ENCODE measurements at places on chromosomes 3 and 15.

GRCh38 chr3:12750223-12750622 lies 8.8 kb downstream of the TMEM40 start:
- no peak for DNase-seq

- no peak for DNase-seq
Measured at GRCh38 chr15:57090496-57090859, 172.0 kb downstream of the TCF12 start.

GRCh38 chr3:129052675-129053074 lies 7.9 kb upstream of the GP9 start:
- DNase-seq, result no peak

GRCh38 chr3:106343811-106344210 lies 475.0 kb upstream of the CBLB start:
- no peak for DNase-seq

GRCh38 chr3:23671851-23672589 lies 133.7 kb upstream of the UBE2E1 start:
- DNase-seq, result no peak

DNA sequence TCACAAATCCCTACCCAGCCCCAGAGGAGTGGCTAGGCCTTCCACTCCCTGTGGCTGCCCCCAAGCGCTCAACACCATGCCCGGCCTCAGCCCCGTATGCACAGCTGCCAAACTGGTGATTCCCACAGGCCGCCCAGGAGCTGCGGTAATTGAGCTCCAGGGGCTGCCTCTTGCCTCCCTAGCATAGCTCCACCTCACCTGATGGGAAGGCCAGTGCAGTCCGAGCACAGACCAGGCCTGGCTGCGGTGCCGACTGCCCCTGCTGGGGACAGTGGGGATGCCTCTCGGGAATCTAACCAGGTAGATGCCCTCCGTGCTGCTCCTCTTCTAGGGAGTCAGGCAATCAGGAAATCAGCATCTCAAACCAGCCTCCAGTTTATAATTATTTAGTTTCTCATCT lies 25.9 kb downstream of the SCN5A start:
- DNase-seq, result no peak

DNA sequence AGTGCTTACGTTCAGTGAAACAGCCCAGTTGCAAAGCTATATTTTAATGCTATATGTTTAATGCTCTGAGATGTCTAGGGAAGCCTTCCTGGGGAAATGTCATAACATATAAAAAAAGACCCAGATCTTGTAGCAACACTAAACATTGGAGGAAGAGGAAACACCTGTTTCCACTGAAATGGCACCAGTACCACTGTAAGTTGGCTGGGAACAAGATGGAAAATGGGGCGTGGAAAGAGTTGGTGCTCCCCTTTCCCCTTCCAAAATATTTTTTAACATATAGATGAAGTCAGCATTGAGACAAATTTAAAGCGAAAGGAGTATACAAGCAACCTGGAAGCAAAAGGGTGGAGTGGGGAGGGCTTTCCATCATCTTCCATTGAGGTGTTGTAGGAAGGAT lies 289.9 kb upstream of the COL8A1 start:
- DNase-seq, result no peak

DNA sequence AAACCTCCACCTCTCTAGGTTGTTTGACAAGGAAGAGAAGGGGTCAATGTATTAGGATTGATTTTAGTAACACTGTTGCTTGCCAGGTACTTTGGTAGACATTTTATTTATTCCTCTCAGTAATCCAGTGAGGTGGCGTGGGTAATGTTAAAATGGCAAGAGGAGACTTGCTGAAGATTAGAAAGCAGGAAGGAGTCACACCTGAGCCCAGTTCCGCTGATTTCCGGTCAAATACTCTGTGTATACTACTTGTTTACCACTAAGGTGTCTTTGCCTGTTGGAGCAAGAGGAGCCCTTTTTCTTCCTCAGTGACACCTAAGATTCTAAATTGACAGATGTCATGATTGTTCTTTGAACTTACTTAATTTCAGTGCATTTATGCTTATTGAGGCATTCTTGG lies 1.7 kb downstream of the OXNAD1 start:
- peak; percentile 76 for DNase-seq

DNA sequence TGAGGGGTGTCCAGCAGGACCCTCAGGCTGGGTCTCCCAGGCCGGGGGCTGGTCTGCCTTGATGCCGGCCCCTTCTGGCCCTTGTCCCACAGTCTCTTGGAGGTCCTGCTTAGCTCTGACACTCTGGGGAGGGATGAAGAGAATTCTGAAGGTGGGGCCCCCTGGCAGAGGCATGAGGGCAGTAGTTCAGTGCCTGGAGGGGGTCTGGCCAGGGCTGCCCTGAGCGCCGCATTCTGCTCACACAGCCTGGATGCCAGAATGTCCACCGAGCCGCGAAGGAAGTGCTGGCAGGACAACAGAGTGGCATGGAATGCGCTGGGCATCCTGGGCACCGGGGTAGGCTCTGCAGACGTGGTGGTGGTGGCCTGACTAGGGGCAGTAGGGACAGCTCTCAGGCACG lies 55.5 kb downstream of the SMAD6 start:
- no peak for DNase-seq

- DNase-seq, result no peak
Measured at GRCh38 chr15:58793862-58794261, 22.8 kb downstream of the MINDY2 start.

- DNase-seq, result no peak
Measured at GRCh38 chr3:43597961-43598360, 23.9 kb downstream of the ANO10 start.

DNA sequence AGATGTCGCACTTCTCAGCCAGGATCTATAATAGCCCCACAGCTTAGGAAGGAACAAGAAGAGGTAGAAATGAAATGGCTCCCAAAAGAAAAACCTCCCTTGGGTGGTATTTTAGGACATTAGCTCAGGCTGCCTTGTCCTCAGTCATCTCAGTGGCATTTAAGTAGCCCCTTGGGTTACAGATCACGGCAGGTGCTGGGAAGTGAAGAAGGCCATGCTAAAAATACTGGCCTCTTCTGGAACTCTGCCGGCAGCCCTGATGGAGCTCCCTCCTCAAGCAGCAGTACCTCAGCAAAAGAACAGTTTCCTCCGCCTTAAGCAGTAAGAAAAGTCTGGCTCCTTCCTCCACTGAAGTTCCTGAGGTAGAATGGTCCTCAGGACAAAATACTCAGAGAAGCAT lies 7.3 kb upstream of the TPM1 start:
- no peak for DNase-seq

- no peak for DNase-seq
Measured at GRCh38 chr15:43908516-43909050, 81.8 kb downstream of the WDR76 start.

- DNase-seq, result no peak
Measured at GRCh38 chr3:46660003-46660402, 33.5 kb downstream of the ALS2CL start.

DNA sequence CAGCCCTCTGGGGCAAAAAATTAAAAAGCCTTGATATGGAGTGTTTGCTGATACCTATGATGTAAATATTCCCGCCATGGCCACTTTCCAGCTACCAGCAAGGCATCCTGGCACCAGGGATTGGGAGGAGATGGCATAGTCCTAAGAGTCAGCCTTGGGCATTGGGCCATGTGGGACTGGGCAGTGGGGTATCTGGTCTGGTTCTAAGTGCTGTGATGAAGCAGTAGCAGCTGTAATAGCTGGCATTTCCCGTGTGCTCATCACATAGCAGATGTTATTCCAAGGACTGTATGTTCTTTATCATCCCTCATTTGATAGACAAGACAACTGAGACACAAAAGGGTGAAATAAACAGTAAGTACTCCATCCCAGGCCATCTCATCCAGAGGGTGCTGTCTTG lies 6.9 kb upstream of the SACM1L start:
- no peak for DNase-seq

DNA sequence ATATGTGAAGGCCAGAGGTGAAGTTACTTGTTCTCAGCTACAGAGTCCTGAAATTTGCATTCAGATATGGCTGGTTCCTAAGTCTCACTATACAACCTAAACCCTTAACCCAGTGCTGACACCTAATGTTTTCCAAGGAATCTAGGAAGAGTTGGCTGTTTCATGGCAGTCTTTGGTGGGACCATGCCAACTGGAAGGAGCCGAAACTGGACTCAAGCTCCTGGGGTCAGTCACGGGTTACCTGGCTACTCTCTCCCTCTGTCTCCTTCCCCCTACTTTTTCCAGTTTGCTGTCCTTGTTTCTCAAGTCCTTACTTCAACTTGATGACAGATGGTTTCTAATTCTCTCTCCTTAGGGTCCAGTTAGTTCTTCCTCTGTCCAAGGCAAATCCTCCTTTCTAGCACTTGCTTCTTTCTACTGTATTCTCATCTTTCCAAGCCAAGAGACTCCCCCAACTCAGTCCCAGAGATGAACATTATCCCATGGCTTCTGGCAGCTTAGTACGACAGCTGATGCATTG lies 88.6 kb upstream of the COL6A5 start:
- no peak for DNase-seq

- DNase-seq, result no peak
Measured at GRCh38 chr3:8555725-8556472, 54.3 kb downstream of the LMCD1 start.

DNA sequence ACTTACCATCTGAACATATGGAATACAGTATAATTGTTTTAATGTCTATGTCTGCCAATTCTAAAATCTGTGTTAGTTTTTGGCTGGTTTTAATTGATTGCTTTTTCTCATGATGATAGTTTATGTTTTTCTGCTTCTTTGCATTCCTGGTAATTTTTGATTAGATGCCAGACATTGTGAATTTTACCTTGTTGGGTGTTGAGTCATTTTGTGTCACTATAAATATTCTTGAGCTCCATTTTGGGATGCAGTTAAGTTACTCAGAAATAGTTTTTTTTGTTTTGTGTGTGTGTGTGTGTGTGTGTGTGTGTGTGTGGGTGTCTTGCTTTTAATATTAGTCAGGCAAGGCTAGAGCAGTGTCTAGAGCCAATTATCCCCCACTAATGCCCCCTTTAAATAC lies 818.8 kb upstream of the NR2F2 start:
- DNase-seq, result no peak

DNA sequence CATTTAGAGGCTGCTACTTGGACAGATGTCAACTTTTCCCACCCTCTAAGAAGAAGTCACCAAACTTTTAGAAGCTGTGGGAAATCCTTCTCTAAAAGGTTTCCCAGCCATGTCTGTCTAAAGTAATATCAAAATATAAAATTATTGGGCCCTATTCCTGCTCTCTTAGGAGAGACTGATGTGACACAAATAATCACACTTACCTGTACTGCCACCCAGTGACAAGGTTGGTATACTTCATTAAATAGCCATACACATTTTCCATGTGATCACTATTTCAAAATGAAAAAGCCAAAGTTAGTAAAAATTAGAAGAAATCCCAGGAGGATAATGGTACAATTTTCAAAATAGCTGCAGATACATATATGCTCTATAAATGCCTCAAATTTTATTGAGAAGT lies 12.6 kb downstream of the OSBPL11 start:
- no peak for DNase-seq

DNA sequence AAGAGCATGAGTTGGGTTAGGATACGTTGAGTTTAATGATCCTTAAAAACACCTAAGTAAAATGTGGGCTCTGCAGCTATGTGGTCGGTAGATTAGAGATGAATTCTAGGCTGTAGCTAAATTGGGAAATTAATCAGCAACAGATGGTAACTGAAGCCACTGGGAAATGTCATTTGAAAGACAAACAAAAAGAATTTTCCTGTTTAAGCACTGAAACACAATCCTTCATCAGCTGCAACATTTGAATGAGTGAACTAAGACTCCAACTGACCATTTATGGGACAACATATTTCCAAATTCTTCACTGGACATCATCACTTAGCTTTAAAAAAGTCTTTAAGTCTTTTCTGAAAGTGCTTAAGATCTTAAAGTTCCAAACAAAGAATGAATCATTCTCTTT lies 226.9 kb downstream of the ZNF385D start:
- no peak for DNase-seq

DNA sequence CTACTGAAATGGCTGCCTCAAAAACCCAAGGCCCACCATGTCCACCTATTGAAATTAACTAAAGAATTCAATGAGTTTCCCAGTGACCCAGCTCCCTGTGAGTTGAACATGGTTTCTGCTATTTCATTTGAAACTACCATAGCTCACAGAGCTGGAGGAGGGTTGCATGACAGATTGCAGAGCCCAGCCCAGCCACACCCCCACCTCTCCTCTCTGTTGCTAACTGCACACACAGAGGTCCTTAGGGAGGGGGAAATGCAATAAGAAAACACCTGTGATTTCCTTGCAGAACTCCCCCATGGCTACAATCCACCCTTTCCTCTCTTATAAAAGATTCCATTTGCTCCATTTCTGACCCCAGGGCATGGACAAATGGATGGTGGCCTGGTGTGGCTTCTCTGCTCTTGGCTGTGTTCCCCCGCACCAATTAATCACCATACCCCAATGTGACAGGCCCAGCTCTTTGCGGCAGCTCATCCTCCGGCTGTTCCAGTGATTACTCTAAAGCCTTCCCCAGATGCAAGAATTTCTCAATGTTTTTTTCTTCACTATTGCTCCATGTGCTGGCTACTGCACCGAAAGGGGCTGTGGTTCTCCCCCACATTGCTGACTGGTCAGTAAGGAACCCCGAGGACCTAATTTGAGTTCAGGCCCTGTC lies 208.4 kb upstream of the KBTBD8 start:
- no peak for DNase-seq

GRCh38 chr15:61832223-61832622 lies 228.0 kb downstream of the VPS13C start:
- no peak for DNase-seq

- DNase-seq, result peak; percentile 97
Measured at GRCh38 chr3:13420831-13421765, 976 bp upstream of the NUP210 start.

DNA sequence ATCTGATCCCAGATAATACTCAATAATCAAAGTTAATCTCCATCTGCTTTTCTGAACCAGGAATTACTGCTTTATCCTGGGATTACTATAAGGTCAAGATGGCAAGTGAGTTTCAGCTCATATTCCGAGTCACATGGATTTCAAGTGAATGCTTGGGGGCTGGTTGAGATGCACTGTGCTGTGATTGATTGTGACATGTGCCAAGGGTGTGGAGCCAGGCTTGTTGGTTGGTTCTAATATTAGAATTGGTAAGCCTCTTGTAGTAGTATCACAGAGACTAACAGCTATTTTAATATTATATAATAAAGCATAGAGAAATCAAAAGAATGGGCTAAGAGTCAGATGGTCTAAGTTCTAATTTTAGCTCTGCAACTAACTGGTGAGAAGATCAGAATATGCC lies 74.2 kb upstream of the ICE2 start:
- no peak for DNase-seq
